ENCODE measurements at places on chromosomes 4 and X. TPM values are rescaled to one million over a fixed set of nuclear protein-coding genes. Genes with fewer than 3 reads are reported as not detected.

DNA sequence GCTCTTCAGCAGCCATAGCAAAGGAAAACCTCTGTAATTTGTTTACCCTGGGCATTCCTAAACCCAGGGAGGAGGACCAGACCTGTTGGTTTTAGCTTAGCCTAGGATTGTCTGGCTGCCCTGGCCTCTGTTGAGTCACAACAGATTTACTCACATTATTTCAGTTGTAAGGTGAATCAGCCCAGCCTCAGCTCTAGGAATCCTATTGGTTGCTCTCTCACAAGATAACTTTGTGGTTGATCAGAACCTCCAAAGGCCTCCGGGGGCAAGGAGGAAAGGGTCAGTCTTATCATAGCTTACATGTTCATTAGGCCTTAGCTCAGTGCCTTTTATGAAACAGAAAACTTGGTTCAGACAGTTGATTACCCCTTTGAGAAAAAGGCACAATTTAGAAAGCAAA, 41.0 kb downstream of the PDK3 start:
- no peak for DNase-seq

GRCh38 chr4:83285055-83285407, 433 bp upstream of the COQ2 start:
- DNase-seq: no peak

The MED28 gene
- total RNA-seq: 14.0 TPM

The SPANXD gene
- total RNA-seq: not detected

The C4orf50 gene
- total RNA-seq: 0.49 TPM

DNA sequence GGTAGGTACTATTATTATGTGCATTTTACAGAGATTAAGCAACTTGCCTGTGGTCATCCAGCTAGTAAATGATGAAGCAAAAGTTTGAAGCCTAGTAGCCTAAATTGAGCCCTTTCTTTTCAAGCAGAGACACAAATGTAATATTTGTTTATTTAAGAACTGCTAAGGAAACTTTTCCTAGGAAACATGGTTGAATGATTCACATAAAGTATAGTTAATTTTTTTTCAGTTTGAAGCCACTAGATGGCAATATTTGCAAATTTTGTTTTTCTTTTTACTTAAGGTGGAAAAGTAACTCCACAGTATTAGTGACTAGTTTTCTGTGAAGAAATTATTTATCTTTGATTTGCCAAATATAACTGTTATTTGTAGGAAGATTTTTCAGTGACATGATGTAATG, 52.8 kb upstream of the ANKRD17 start:
- no peak for DNase-seq

- no peak for DNase-seq
Observed at GRCh38 chr4:106898621-106899230, 137.4 kb downstream of the DKK2 start.

GRCh38 chr4:88819818-88820697, 122.4 kb upstream of the NAP1L5 start:
- DNase-seq: no peak

- DNase-seq: no peak
Observed at GRCh38 chr4:38179690-38180377, 219.6 kb downstream of the PTTG2 start.

DNA sequence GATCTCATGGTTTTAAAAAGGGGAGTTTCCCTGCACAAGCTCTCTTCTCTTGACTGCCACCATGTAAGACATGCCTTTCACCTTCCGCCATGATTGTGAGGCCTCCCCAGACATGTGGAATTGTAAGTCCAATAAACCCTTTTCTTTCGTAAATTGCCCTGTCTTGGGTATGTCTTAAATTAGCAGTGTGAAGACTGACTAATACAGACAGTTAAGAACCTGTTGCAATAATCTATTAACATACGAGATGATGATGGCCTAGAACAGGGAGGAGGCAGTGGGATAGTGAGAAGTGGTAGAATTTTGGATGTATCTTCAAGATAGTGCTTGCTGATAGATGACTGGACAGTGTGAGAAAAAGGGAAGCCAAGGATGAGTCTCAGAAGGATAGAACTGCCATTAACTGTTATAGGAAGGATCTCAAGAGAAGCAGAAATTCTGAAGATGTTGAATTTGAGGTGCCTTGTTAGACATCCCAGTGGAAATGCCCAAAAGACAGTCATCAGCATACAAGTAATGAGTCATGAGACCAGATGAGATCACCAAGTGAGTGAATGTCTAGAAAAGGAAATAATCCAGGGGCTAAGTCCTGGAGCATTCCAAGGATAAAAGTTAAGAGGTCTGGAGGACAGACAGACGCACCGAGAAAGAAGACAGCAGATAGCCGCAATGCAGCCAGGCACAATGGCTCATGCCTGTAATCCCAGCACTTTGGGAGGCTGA, 38.8 kb upstream of the UGDH start:
- DNase-seq: no peak

- no peak for DNase-seq
Observed at GRCh38 chrX:17595456-17596035, 141.7 kb upstream of the SCML1 start.
